ENCODE measurements at places on chromosomes 1 and 21.

DNA sequence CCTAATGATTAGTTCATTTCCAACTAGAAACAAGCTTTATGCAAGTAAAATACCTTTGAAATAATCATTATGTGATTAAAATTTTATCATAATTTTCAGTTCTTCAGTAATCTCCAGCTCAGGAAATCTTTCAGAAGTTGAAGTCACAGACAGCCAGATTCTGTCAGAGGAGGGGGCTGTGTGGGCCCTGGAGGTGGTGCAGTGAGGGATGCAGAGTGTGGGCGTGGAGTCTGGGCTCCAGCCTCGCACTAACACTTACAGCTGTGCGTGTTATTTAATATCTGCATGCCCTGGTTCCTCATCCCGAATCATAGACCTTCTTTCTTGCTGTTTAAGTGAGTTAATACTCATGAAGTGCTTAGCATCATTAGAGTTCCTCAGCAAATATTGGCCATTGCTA, 23.9 kb downstream of the WDR64 start:
- no peak for DNase-seq

DNA sequence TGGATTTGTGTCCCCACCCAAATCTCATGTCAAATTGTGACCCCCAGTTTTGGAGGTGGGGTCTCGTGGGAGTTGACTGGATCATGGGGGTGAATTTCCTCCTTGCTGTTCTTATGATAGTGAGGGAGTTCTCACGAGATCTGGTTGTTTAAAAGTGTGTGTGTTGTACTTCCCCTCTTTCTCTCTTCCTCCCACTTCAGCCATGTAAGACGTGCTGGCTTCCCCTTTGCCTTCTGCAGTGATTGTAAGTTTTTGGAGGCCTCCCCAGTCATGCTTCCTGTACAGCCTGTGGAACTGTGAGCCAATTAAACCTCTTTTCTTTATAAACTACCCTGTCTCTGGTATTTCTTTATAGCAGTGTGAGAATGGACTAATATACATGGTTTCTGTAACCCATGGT, 64.6 kb downstream of the RHOU start:
- DNase-seq = no peak

DNA sequence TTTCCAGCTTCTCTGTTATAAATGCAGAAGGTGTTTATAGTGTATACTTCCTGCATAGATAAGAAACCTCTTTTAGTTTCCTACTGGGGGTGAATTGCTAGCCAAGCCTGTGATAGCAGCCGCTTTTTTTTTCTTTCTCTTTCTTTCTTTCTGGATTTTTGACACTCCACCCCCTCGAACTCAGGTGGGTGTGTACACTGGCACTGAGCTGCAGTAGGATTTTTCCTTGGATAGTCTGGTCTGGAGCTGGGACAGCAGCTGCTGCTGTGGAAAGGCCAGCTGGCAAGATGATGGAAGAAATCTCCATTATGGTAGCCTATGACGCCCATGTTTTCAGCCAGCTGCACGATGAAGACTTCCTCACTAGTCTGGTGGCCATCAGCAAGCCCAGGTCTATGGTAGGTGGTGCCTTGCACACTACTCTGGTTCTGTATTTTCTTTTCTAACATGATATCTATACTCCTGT, 122.5 kb upstream of the CACYBP start:
- DNase-seq = no peak

- DNase-seq = no peak
These were observed 10.4 kb downstream of the CAMSAP2 start for GRCh38 chr1:200749090-200749489.

GRCh38 chr1:174301295-174302077, 142.2 kb downstream of the RABGAP1L start:
- DNase-seq = peak; percentile 6

- no peak for DNase-seq
These were observed 20.6 kb upstream of the MYCL start for GRCh38 chr1:39922251-39922688.

DNA sequence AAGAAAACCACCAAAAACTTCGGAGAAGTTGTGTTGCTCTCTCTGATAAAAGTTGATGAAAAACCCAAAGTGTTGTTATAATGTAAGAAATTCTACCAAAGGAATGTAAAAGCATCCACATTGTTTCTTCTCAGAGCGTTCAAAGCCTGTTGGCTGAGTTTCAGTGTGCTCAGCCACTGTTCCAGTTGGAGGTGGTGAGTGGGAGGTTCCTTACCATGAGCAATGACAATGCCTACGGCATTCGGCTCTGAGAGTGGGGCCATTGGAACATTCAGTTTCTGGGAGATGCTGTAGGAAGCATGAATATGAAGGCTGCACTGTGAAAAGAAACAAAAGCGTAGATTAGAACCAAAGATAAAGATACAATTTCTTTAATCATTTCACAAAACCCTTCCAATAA, 20.5 kb upstream of the MYBPHL start:
- no peak for DNase-seq

- no peak for DNase-seq
These were observed 47.6 kb downstream of the IRF2BP2 start for GRCh38 chr1:234562334-234562733.

DNA sequence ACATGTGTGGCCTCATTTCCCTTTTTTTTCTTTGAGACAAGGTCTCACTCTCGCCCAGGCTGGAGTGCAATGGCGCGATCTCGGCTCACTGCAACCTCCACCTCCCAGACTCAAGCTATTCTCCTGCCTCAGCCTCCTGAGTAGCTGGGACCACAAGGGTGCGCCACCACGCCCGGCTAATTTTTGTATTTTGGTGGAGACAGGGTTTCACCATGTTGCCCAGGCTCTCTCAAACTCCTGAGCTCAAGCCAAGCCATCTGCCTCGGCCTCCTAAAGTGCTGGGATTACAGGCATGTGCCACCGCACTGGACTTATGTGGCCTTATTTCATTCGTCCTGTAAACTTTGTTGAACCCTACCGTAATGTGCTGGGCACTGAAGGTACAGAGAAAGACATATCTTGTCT, 569 bp upstream of the WARS2 start:
- DNase-seq = peak; percentile 47

DNA sequence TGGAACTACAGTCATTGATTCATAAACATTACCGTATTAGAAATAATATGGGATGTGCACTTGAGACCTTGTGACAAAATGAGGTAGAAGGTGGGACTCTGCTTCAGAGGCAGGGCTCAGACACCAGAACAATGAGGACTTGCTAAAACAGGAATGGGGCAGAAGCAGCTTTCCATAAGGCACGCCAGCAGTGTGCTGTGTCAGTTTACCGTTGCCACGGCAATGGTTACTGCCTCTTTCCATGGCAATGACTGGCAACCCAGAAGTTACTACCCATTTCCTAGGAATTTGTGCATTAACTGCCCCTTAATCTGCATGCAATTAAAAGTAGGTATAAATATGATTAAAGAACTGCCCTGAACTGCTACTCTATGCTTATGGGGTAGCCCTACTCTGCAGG, 169.0 kb downstream of the CHRM3 start:
- DNase-seq = no peak

GRCh38 chr1:166900987-166901386, 24.9 kb upstream of the TADA1 start:
- no peak for DNase-seq

GRCh38 chr1:228555074-228555994, 68.2 kb downstream of the RNF187 start:
- peak; percentile 52 for DNase-seq

DNA sequence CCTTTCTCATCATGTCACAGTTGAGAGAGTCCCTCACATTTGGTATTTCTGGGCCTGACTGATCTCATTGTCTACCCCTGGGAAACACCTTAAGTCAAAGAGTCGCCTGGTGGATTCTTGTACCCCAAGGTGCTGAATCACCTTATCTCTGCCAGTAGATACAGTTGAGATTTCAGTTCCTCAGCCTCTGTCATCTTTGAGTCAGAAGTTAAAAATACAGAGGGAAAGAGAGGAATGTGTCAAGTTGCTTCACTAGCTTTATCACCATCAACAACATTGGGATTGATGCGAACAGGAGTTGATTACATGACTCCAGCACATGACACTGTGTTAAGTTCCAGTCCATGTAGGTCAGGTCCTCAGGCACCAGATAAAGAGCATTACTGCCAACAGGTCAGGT, 513.0 kb downstream of the NUF2 start:
- no peak for DNase-seq

DNA sequence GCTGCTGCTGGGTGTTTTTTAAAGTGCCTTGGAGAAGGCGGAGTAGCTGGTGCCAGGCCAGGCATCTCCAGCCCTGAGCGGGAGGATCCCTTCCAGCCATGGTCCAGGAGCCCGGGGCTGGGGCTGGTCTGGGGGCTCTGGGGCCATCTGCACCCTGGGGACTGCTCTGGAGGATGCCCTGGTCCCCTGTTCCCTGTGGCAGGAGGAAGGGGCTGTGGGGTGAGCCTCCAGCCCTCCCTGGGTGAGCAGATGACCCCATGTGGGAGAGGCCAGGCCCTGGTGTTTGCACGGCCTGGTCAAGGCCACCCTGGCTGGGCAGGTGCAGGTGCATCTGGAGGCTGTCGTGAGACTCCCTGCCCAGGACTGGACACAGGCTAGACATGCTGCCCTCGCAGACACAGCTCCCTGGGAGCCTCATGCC, 56.7 kb downstream of the SLX9 start:
- no peak for DNase-seq

GRCh38 chr1:205211839-205212536, 486 bp upstream of the DSTYK start:
- no peak for DNase-seq

DNA sequence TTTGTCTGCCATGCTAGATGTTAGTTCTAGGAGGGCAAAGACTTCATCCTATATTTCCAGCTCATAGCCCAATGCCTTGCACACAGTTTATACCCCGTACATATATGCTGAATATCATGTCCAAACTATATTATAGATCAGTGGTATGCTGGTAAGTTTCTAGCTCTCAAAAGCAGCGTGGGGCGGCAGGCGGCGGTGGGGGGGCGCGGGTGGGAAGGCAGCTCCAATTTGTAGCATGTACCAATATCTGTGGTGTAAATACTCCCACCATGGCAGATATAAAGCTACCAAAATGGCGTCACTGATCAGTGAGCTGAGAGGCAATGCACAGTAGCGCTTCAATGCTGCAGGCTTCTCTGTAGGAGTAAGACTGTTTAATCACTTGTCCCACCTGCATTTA, 77.1 kb downstream of the PATJ start:
- no peak for DNase-seq

DNA sequence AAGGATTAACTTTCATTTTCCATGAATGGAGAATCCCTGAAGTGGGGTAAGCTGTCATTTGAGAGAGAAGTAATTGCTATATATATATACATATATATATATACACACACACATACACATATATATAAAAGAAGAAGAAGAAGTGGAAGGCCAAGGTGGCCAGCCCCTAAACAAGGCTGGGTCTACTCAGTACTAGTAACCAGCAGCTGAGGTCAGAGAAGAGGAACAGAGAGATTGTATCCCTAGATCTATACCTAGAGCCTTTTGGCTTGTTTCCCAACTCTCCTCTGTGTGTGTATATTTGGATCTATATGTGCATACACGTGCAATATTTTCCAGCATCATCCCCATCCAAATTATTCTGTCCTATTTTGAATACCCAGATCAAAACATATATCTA, 5.2 kb downstream of the TNFSF4 start:
- no peak for DNase-seq
